Common myeloid progenitor, CD34-positive (primary cell): ENCODE measurements at places on chromosomes 16 and 17.

- H3K27me3 ChIP-seq: peaks cover 57% of the 10 kb centered on the region
- H3K4me3 ChIP-seq: no peak overlapping the region
- no peak for DNase-seq
- no peaks in the 10 kb centered on the region for H3K36me3 ChIP-seq
- H3K27ac ChIP-seq: no peak overlapping the region
- no peaks in the 10 kb centered on the region for H3K4me1 ChIP-seq
Observed at GRCh38 chr17:61425682-61426481, 26.2 kb downstream of the TBX2 start.

DNA sequence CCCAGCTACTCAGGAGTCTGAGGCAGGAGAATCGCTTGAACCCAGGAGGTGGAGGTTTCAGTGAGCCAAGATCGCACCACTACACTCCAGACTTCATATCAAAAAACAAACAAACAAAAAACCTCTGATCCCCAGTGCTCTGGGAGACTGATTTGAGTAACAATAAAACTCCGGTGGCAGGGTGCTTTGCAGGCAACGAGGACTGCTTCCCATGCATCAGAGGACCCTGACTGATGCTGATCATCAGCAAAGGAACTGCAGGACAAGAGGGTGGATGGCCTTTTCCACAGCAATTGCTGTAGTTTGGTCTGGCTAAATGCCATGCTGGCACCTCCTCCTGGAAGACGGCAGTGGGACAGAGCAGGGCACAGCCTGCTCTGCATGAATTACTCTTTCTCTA is 6.4 kb upstream of the SLC39A11 start:
- DNase-seq: no peak
- H3K27ac ChIP-seq: no peak overlapping the region
- H3K4me1 ChIP-seq: no peaks in the 10 kb centered on the region
- no peaks in the 10 kb centered on the region for H3K27me3 ChIP-seq

- no peaks in the 10 kb centered on the region for H3K27me3 ChIP-seq
- no peak overlapping the region for H3K27ac ChIP-seq
- H3K4me3 ChIP-seq: no peak overlapping the region
- no peaks in the 10 kb centered on the region for H3K36me3 ChIP-seq
Observed at GRCh38 chr16:64144617-64145016, 977.2 kb downstream of the CDH11 start.

- no peaks in the 10 kb centered on the region for H3K36me3 ChIP-seq
- DNase-seq: no peak
- H3K4me1 ChIP-seq: peaks cover 1% of the 10 kb centered on the region
Observed at GRCh38 chr16:17324451-17324850, 146.3 kb downstream of the XYLT1 start.
